Dorsolateral prefrontal cortex (tissue), 122 donors: ENCODE measurements at places on chromosomes 2 and 18.

DNA sequence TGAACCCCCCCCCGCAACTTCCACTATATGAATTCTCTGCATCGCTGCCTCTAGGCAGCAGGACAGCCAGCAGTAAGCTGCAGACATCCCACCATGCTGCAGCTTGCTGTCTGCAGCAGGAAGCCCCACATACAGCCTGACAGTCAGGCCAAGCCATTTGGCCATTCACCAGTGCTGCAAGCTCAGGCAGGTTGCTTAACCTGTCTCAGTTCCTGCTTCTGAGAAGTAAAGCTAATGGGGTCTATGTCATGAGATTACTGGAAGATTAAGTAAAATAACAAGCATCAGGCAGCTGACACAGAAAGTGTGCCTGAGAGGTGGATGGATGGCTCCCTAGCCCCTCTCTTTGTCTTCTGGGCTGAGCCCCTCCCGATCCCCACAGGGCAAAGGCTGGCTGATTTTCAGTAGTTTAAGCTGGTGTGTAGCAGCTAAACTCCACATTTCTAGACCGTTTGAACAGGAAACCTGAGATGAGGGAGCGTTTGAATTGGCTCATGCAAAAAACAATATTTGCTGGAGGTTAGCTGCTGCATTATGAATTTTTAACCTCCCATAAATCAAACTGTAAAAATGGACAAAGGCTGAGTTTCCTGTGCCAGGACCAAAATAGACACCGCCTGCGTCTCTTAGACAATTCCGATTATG, 193.8 kb upstream of the ARL4C start:
- no peak for DNase-seq

- no peak for DNase-seq
Measured at GRCh38 chr18:35827275-35827902, 145.1 kb upstream of the RMP24 start.

DNA sequence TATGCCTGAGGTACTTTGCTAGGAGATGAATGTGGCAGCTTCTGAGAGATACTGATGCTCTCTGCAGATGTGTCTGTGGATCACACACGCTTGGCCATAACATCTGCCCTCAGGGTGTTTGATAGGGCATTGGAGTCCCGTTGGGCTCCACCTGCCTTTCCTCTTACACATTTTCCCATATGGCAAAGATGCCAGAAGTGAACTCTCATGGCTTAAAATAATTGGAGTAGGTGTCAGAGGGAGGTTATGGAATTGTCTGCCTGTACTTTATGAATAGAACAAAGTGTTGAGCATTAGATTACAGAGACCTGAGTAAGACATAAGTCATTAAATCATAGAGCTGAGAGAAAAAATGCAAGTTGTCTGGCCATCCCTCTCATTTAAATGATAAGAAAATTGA, 75.3 kb upstream of the PNPT1 start:
- DNase-seq, result no peak

DNA sequence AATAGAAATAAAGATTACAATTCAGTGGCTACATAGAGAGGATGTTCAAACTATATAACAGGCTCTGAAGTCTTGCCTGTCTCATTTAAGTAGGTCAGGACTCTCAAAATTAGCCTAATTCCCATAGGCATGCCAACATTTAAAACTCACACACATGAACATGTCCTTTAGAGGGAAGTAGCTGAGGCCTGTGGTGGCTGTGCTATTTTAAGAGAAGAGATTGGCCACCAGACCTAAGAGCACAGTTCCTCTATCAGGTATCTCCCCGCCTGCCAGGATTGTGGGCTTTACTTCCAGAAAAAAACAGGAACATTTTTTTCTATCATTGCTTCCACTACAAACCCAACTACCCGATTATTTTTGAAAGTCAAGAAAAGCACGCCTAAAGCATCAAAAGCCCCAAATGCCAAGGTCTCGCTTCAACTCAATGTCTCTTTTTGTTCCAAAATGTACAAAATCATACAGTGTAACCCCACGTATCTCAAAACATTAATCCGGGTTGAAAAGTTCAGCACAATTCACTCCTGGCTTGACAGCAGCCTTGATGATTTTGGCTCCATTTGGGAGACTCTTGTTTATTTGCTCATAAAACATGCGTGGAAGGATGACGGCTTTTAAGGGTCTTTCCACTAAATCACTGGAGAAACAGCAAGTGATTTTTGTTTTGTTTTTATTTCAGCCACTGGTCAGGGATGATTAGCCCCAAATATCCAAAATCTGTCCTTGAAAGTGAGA, 15.3 kb downstream of the FHL2 start:
- DNase-seq, result no peak

GRCh38 chr2:137828624-137829023, 135.6 kb upstream of the HNMT start:
- DNase-seq, result no peak

DNA sequence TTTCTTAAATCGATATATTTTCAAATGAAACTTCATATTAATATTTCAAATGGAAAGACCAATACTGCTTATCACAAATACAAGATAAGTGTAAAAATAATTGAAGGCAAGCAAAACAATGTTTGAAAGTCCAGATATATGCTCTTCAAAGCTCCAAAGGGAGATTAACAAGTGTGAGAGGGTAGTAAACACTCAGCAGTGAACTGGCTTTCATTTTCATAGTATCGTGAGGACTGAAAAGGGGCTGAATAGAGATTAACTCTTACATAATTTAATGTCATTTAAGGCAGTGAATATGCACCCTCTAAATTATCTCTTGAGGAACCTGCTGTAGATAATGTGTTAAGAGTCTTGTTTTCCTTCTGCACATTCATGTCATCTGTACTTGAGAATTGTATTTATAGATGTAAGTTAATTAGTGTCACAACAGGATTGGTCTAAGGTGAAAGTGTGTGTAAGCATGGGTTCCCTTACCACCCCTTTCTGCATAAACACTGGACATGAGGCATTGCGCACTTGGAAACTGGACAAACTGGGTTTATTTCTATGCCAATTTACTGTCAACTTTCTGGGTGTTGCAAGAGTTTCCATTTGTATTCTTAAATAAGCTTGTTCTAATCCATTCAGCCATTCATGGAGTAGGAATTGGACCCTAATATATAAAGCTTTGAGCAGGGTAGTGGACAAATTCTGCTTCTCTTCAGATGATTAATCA, 76.7 kb upstream of the SESTD1 start:
- DNase-seq, result no peak

GRCh38 chr2:102040229-102040628, 48.5 kb downstream of the IL1R2 start:
- DNase-seq, result no peak

- DNase-seq, result no peak
Measured at GRCh38 chr18:6781142-6781714, 51.7 kb downstream of the ARHGAP28 start.

DNA sequence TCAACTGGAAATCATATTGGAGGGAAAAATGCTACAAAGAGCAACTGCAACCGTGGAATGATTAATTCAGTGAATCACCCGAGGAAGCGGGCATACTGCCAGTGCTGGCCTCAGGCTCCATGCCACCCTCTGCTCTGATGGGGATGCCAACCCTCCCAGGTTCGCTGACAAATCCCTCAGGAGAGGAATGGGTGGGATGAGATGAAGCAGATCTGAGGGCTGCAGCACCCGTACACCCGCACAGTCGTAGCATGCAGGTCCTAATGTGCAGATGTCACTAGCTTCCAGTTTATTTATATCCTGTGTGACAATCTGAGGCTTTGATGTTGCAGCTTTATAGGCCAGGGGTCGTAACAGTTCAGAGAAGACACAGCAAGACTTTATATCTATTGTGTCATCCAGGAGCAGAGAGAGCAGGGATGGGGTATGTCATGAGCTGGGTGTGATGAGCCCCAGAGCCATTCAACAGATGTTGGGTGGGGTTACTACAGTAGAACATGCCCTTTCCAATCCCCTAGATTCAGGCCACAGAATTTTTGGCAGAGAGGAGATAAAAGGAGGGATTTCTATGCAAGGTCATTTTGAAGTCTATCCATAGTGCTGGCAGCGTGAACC, 44.6 kb downstream of the DPP4 start:
- peak; percentile 36 for DNase-seq

DNA sequence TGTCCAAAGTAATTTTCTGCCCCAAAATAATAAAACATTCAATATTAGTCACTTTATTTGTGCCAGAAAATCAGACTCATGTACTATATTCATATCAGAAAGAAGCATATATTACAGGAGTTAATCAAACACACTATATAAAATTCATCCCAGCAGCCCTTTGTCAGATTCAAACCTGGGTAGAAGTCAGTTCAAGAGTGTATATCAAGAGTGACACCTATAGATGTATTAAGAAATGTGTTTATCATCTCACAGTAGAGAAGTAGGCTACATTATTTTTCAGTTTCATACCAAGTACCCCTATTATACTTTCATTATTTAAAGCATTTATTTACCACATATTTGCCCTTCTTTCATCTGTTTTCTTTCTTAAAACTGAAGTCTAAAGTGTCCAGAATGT, 193.2 kb upstream of the DDX18 start:
- no peak for DNase-seq

GRCh38 chr18:54154231-54154630, 70.2 kb downstream of the MBD2 start:
- no peak for DNase-seq

DNA sequence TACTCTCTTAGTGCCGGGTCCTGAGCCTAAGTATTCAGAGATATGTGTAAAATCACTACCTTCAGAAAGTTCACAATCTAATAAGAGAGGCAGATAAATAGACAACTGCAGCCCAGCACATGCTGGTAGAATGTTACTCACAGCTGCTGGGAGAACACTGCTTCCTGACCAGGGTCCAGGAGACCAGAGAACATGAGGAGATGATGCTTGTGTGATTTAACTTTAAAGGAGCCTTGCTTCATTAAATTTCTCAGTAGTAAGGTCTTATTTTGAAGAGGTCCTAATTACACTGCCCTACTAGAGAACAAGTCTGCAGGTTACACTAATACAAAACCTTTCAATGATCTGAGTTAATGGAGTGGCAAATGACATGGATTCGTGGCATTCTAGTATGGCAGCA, 209.9 kb upstream of the TRIB2 start:
- DNase-seq, result no peak
